ENCODE measurements at places on chromosomes 4 and X.

GRCh38 chr4:68271851-68272357 lies 26.4 kb upstream of the TMPRSS11B start:
- peak; percentile 3 for DNase-seq

DNA sequence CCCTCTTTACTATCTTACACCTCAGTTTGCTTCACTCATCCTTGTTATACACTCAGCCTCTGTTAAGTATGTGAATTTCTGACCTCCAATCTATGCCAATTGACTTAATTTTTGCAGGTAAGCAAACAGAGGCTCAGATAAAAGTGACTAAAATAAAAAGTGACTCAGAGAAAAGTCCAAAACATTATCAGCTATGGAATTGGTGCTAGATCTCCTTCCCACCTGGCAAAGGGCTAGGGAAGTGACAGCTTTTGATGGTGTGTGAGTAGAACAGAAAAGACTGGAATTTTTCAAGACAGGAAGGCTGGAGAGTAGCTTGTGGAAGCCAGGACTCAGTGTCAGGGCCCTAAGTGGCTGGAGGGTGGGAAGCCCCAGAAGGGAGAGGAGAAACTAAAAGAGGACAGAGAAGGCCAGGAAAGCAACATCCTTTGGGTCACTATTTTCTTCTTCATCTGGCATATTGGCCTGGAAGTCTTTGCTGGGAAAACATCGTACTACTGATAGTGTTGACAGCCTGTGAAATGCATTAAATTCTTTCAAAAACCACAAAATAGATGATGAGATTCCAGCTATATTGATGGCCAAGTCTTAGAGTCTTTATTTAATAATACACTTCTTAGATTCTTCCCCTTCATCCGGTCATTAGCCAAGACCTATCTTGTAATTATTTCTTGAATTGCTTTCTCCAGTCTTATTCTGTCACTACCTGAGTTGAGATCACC lies 392.8 kb downstream of the RAPGEF2 start:
- DNase-seq = no peak

DNA sequence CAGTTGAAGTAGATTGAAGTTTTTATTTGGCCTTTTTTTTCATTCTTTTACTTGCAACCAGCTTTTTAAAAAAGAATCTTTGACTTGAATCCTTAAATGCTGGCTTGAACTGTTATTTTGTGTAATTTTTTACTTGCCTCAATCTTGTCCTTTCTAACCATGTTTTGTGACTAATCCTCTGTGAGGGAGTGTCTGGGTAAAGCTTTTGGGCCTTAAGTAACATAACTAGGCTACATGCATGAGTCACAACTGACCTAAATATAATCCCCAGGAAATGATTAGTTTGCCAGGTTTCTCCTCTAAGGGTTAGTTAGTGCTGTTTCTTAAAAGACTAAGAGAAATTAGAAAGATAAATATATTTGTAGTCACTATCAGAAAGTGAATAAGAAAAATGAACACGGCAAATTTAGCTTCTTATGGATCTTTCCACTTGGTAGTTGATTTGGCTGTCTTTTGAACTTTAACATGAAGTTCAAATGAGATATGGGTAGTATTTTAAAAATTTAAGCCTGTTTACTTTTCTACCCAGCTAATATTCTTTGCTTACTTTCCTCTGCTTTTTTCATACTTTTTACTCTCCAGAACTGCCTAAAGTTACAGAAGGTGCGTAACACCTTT lies 13.0 kb downstream of the EXOC1 start:
- DNase-seq = no peak

- no peak for DNase-seq
These were observed 772.9 kb upstream of the SLIT2 start for GRCh38 chr4:19478791-19479190.

DNA sequence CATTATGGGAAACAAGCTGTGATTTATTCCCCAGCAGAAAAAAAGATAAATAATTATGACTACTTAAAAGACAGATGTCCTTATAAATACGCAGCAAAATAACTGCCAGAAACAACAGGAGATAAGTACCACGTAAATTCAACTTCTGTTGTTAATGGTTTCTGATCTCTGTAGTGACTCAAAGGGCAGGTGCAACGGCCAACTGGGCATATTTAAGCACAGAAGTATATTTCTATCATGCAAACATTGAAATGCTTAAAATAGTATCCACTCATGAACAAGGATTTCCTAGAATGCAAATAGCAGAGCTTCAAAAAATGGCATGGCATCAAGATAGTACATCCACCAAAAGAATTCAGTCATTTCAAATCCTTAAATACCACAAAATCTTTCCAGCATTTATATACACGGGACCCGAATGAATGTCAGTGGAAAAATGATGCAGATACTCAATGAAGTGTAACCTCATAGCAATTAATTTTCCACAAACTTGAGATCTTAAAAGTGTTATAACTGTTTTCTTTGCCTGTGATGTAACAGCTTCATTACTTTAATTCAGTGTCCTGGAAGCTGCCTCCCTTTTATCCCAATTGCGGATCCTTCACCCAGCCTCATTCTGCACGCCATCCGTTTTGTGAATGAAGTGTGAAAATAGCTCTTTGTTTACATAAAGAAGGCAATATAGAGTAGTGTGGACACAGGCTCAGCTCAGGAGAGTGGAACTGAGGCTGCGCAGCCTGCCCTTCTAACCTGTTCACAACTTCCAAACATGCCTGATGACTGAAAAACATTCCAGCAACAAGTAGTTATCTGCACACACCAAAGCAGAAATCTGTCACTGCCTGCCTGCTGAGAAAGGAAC lies 10.2 kb downstream of the PDGFC start:
- DNase-seq = peak; percentile 17

- DNase-seq = no peak
These were observed 152.6 kb downstream of the MAGEB17 start for GRCh38 chrX:16319929-16320328.

DNA sequence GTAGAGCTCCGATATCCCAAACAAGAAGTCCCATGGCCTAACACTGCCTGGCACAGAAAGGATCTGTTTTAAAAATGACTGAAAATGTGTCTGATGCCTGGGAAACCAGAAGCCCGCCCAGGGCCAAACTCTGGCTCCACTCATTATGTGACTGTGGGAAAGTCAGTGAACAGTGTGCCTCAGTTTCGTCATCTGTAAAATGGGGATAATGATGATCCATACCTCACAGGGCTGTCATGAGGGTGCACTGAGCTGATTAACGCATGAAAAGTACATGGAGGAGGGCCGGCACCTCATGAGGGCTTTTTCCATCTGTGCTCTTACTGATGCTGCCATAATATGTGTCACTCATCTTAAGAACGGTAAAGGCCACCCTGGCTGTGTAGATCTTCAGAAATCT lies 5.1 kb downstream of the SLC2A9 start:
- no peak for DNase-seq

GRCh38 chr4:5812506-5813229 lies 80.2 kb downstream of the CRMP1 start:
- DNase-seq = peak; percentile 42

- DNase-seq = no peak
These were observed 31.5 kb upstream of the RAPGEF2 start for GRCh38 chr4:159071178-159071968.

DNA sequence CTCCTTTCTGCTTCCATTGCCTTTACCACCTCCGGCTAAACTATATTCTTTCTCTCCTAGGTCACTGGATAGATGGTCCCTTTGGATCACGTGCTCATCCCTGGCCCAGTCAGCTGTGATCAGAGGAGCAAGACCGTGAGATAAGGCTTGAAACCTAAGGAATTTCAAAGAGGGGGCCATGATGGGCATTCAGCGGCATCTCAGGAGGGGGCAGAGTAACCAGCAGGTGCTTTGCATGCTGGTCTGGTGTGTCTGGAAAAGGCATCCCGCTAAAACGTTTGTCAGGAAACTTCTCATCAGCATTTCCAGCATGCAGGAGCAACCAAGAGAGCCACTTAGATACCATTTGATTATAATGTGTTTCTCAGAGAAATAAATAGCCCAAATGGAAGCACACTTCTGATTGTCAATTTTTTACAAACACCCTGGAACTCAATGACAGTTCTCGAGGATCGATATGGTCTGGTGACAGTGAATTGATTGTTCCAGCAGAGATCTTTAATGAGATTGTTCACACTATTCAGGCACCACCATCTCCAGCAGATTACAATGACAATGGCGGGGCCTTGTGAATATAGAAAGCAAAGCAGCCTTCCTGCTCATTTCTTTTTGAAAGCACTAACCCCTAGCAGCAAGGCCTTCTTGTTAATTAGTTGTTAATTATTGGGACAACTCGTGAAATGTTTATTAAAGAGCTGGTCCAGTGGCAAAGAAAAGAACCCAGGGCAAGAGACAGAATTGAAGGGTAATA lies 327.1 kb downstream of the PTTG2 start:
- DNase-seq = no peak

DNA sequence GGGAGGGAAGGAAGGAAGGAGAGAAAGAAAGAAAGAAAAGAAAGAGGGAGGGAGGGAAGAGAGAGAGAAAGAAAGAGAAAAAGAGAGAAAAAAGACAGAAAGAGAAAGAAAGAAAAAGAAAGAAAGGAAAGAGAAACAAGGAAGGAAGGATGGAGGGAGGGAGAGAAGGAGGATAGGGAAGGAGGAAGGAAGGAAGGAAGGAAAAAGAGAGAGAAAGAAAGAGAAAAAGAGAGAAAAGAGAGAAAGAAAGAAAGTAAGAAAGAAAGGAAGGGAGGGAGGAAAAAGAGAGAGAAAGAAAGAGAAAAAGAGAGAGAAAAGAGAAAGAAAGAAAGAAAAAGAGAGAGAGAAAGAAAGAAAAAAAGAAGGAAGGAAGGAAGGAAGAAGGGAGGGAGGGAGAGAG lies 105.8 kb upstream of the RBPJ start:
- DNase-seq = no peak

- DNase-seq = no peak
These were observed 558.2 kb upstream of the DIPK2B start for GRCh38 chrX:45758738-45759397.

DNA sequence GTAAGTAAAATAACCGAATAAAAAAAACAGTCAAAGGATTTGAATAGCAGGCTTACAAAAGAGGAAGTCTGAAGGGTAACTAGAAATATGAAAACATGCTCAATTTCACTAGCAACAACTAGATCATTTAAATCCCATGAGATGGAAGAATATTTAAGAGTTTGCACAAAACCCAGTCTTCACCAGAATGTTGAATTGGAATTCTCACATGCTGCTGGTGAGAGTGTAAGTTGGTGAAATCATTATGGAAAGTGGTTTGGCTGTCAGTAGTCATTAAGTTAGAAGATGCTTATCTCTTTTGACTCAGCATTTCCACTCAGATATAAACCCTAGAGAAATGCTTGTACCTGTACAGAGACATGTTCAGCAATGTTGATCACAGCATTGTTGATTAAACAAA lies 110.1 kb downstream of the PGRMC2 start:
- no peak for DNase-seq

DNA sequence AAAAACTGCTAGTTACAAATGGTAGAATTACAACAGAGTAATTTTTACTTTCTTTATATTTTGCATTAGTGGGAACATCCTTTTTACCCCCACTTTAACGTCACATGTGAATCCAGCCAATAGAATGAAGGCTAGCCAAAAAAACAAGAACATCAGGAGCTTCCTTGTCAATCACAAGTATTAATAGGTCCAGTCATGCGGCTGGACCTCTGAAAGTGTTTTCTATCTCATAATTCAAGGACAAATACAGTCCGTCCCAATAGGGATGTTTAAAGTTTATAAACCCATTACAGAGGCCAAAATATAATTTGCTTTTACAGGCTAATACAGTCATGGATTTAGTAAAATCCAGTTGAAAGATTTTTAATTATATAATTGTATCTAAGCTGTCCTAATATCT lies 110.7 kb downstream of the APBB2 start:
- DNase-seq = no peak

DNA sequence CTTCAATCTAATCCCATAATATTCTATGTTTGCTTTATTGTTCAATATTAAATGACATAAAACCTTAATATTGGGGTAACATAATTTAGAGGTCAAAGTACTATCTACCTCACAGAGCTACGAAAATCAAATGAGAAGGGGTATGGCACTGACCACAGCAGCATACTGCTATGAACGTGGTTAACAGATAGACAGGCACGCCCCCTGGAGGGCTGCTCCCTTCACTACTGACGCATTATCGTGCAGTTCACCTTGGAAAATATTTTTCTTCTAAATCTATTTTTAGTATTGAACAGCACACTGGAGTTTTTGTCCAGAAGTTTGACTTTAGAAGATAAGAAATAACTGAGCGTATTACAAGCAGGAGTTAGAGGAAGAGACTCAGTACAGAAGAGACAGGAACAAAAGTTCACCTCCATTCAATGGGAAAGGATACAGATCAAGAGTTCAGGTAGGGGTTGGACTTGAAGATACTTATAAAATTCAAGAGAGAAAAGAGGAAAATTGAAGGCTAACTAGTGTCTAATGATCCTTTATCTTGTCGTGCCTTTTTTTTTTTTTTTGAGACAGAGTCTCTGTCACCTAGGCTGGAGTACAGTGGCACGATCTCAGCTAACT lies 22.7 kb downstream of the MAP9 start:
- no peak for DNase-seq

DNA sequence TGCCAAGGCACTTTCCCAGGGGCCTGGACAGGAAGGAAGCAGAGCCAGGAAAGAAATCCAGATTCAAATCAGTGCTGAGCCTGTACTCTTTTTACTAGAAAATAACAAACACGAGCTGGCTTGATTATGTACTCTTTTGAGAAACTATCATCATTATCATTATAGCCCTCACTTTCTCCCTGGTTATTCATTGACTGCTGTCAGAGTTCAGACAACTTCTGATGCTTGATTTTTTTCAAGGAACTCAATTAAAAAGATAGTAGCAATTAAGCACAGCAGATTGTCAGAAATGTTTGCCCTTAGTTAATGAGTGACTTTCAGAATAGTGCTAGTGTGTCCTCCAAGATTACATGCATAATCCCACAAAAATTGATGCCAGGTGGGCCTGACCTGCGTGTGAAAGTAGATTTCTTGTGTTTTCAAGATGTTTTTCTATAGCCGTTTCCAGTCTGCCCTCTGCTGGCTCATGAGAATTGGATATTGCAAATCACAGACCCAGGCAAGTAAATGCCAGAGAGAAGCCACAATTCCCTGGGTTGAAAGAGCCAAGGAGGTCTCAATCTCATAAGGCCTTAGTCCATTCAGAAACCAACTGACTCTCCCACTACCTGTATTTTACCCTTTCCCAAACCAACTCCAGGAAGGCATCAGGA lies 14.3 kb upstream of the PNPLA4 start:
- DNase-seq = no peak

Data from NCI-H774 (cell line).